Posterior vena cava (tissue), 2 donors: ENCODE measurements at places on chromosomes 1 and 21. TPM values are rescaled to one million over a fixed set of nuclear protein-coding genes. Genes with fewer than 3 reads are reported as not detected.

GRCh38 chr21:22421416-22422180, 1423.4 kb downstream of the NCAM2 start:
- DNase-seq: no peak

GRCh38 chr1:54342742-54343687, 63.2 kb downstream of the SSBP3 start:
- DNase-seq: no peak

DNA sequence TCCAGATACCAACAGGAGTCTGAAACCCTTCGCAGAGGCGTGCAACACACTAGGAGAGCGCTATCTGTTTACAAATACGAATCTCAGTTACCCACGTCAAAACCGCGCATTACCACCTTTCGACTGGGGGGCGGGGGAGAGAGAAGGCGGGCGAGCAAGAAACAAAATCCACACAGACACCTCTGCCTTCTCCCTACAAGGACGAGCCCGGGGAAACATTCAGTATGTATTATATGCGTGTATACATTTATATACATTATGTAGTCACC, 722 bp downstream of the TUT4 start:
- DNase-seq: no peak

GRCh38 chr1:18230840-18231239, 123.2 kb downstream of the IGSF21 start:
- no peak for DNase-seq

The MX1 gene
- total RNA-seq: 14.0 TPM

- no peak for DNase-seq
Measured at GRCh38 chr1:53512807-53513755, 53.9 kb downstream of the DMRTB1 start.

The FBLIM1 gene
- 224 TPM for total RNA-seq

GRCh38 chr1:117659550-117660270, 53.9 kb downstream of the TENT5C start:
- no peak for DNase-seq

The TMOD4 gene
- 0.88 TPM for total RNA-seq

The USP16 gene
- total RNA-seq: 43.4 TPM
